Mammary epithelial cell (primary cell): ENCODE measurements at places on chromosomes 6 and 20.

DNA sequence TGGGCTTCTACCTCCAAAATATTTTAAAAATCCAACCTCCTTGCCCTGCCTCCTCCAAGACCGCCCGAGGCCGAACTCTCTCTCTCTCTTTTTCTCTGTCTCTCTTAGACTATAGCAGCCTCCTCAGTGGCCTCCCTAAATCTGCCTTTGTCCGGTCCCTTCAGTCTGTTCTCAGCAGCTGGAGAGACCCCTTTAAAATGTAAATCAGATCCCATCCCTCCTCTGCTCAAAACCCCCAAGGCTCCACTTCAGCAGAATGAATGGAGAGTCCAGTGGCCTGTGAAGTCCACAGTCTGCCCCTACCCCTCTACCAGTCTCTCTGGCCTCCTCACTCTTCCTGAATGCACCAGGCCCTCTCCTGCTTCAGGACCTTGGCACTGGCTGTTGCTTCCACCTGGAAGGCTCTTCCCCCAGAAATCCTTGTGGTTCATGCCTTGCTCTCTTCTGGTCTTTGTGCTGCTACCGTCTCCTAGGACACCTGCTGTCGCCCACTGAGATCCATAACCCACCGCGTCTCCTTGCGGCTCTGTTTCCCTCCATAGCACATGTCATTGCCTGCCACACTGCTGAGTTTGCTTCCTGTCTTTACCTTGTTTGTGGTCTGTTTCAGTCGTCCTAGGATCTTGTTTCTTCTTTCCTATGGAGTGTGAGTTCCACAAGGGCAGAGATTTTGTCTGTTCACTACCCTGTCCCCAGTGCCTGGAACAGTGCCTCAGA, 6.0 kb downstream of the MLN start:
- DNase-seq, result no peak

DNA sequence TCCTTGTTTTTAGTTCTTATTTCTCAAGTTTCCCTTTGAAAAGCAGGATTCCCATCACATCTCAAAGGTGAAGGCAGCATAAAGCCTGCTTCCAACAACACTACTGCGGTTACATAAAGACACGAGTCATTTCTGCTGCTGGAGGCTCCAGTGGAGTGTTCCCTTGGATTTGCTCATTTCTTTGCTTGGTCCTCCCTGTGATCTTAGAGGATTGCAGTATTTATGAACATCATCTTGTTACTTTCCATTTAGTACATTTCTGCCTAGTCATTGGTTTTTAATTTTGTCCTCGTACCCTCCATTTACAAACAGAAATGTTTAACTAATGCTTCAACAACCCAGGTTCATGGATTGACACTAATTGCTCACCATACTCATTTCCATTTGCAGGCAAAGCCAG, 298.8 kb downstream of the ZNF217 start:
- no peak for DNase-seq

GRCh38 chr6:13811627-13812358, 2.6 kb downstream of the MCUR1 start:
- no peak for DNase-seq

GRCh38 chr6:43088654-43089056, 12.5 kb downstream of the PTK7 start:
- peak; percentile 95 for DNase-seq

GRCh38 chr6:130671119-130671518, 156.1 kb upstream of the SMLR1 start:
- no peak for DNase-seq
